A549 (cell line): ENCODE measurements at places on chromosomes 1 and 21. TPM values are rescaled to one million over a fixed set of nuclear protein-coding genes. Genes with fewer than 3 reads are reported as not detected.

DNA sequence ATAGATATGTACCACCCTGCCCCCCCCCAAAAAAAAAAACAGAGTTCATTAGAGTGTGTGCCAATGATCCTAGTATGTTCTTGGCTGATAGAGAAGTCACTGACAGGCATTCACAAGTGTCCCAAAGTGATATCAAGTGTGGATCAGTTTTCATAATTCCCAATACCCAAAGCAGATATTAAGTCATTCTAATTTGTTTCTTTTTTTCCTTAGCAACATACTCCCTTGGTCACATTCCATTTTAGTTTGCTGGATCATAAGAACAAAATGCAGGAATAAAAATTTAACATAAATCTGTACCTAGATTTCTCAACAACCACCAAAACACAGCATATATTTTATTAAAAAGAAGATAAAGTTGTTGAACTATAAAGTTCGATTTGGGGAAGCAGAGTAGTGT lies 129.8 kb upstream of the PALMD start:
- no peak for DNase-seq

GRCh38 chr1:159274631-159275030 lies 27.5 kb upstream of the FCER1A start:
- DNase-seq = no peak

- DNase-seq = no peak
Measured at GRCh38 chr21:23463365-23463764, 2143.9 kb downstream of the MRPL39 start.

DNA sequence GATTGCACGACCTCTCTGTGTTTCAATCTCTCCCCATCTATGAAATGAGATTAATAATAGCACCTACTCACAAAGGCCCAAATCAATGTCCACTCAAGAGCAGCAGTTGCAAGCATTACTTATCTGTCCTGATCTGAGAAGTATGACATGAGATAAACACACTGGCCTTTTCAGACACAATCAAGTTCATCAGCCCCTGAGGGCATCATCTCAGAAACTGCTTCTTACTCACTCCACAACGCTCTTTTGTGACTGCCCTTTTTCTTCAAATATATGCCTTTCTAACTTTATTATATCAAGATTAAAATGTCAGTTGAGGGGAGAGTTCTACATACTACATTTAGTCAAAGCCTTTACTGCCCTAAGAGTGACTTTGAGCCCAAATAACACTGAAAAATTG lies 371.9 kb upstream of the SPAG17 start:
- no peak for DNase-seq

The INSRR gene
- not detected in 3 replicates for polyA plus RNA-seq

DNA sequence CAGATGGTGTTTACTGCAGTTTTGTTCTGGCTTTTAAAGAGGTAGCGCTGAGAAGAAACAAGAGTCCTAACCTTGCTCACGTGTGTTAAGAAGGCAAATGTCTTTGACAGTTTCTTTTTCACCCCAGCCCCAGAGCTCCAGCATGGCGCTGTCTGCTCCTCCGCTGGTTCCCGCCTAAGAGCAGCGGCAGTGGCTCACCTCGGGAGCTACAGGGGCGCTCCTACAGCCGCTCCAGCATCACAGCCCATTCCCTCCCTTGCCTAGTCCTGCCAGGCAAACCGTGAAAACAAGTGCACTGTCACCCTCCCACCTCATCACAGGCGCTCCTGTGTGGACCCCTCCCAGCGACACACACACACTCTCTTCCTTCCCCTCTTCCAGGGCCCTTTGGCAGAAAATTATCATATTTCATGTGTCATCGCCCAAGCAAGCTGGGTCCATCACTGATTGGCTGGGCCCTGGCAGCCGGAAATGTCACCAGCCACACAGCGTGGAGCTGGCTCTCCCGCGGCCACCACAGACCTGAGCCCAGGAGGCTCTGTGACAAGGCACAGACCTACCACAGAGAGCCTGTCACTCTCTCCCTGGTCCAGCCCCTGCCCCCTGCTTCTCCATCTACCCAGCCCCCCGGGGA lies 1.2 kb upstream of the HIVEP3 start:
- DNase-seq = peak; percentile 21

GRCh38 chr1:175129997-175130648 lies 62.5 kb downstream of the KIAA0040 start:
- DNase-seq = no peak

- DNase-seq = peak; percentile 54
Measured at GRCh38 chr1:153728305-153729066, 636 bp downstream of the INTS3 start.

The GUCA2A gene
- not detected in 3 replicates for polyA plus RNA-seq

GRCh38 chr1:100347009-100347966 lies 5.0 kb upstream of the CDC14A start:
- no peak for DNase-seq
